Renal pelvis (tissue), 12 donors: ENCODE measurements at places on chromosomes 6 and 20. TPM values are rescaled to one million over a fixed set of nuclear protein-coding genes. Genes with fewer than 3 reads are reported as not detected.

DNA sequence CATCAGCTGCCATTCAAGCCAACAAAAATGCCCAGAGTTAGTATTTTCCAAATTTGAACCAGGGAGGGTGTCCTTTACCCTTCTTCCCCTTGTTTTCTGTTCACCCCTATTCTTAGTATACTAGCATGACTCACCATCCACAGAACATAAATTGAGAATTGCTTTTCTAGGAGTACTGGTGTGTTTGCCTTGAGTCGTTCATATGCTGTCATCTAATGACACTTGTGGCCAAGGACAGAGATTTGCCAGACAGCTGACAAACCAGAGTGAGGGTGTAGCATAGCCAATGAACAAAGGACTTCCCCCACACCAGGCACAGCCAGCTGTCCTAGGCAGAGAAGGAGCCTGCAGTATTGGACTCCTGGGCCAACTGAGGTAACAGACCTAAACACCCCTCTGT lies 62.2 kb downstream of the FILIP1 start:
- no peak for DNase-seq

GRCh38 chr6:2099870-2100269 lies 145.5 kb downstream of the GMDS start:
- DNase-seq, result no peak

DNA sequence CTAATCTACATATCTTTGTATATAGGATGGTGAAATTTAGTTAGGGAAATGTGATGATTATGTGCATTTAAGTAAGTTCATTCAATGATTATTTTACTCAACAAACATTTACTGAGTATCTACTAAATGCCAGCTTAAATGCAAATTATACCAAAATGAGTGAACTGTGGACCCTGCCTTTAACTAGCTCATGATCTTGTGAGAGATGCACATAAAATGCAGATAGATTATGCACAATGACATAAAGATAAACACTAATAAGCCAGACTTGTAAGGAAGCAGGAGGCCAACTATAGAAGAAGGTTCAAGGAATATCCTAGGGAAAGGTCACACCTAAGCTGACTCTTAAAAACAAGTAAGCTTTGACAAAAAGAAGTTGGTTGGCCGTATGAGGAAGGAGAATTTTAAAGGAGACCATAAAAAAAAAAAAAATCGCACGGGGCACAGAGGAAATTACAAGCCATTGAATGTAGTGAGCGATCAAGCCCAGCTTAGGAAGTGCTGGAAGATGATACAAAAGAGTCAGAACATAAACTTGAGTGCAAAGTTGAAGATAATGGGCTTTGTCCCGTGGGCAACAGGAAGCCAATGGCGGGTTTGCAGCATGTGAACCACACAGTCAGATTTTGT lies 107.9 kb downstream of the NRSN1 start:
- no peak for DNase-seq

DNA sequence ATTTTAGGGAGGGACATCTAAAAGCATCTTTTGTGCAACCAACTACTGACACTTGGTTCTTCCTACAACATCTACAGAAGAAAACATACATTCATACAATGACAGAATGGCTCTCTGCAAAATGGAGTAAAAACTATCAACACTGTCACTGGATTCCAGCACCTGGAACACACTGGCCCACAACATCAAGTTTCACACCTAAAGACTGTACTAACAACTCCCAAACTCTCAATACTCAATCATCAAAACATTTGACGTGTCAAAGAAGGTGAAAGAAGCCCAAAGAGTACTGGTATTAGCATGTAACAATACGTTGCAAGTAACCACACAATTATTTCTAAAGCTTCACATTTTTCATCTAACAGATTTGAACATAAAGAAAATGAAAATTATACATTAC lies 2.1 kb downstream of the CPNE1 start:
- no peak for DNase-seq

- DNase-seq, result no peak
Measured at GRCh38 chr20:37528446-37529213, 954 bp upstream of the BLCAP start.

- no peak for DNase-seq
Measured at GRCh38 chr20:5947276-5947675, 3.1 kb downstream of the TRMT6 start.

The FAM83C gene
- polyA plus RNA-seq, result 0.03 TPM

DNA sequence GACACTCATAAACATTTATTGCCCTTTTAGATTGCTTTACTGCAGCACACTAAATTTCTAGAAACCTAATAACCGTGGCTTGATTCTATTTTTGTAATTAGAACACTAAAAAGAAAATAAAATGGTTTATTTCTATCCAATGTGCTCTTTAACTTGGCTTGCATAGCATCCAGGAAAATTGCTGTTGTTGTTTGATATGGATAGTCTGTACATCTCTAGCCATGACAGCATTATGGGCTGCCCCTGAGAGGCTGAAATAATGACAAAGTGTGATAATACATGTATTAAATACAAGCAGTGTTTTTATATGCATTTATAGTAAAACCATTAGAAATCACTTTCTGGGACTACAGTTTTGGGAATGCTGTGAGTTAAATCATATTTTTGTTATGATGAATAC lies 472.5 kb downstream of the EPM2A start:
- DNase-seq, result no peak

GRCh38 chr6:34018961-34019606 lies 126.8 kb downstream of the GRM4 start:
- no peak for DNase-seq

DNA sequence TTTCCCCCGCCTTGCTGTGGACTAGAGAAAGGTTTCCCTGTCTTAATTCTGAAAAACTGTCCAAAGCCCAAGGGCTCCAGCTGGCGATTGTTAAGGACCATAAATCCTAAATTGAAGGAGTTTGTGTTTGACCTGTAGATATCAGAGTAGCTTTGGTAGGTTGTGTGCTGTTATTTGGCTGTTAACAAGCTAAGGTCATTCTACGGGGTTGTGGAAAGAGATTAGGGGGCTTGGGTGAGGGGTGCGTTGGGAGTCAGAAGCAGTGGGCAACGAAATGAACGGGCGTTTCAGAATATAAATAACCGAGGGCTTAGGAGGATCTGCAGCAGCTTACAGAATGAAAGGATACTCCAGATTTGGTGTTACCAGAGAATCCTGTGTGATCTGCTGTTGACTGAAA lies 32.6 kb upstream of the BTN3A2 start:
- DNase-seq, result no peak

GRCh38 chr20:51174536-51174935 lies 151.6 kb upstream of the KCNG1 start:
- no peak for DNase-seq

DNA sequence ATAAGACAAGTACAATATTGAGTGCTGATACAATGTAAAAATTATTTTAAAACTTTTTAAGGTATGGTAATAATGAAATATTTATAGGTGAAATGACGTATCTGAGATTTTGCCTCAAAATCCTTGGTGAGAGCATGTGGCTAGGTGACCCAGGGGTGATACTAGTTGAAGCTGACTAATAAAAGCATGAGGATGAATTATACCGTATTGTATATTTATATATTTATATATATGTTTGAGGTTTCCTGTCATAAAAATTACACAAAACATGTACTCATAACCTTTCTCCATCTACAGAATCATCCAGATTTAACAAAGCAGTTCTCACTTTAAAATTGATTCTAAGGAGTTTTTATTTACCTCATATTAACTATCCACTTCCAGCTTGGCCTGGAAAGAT lies 358.1 kb downstream of the CDKAL1 start:
- no peak for DNase-seq

The SIRPB2 gene
- 1.0 TPM for polyA plus RNA-seq

The PHF20 gene
- 32.2 TPM for polyA plus RNA-seq

The C6orf58 gene
- 1.3 TPM for polyA plus RNA-seq

The TCF21 gene
- 181 TPM for polyA plus RNA-seq

- DNase-seq, result no peak
Measured at GRCh38 chr20:46955601-46956556, 61.2 kb downstream of the EYA2 start.

DNA sequence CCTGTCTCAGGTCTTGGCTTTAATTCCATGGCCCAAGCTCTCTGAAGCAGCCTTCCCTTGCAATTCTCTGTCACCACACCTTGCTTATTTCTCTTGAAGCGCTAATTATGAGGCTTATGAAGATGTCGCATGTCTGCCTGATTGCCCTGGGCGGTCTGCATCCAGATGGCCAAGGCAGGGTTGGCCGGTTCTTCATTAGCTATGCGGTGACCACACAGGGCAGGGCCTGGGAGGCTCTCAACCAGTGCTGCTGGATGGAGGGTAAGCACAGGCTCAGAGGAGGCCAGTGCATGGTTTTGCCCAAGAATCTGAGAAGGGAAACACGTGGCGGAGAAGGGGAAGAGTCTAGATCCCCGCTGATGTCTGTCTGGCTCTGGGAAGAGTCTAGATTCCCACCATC lies 528.7 kb downstream of the CDH26 start:
- DNase-seq, result no peak

DNA sequence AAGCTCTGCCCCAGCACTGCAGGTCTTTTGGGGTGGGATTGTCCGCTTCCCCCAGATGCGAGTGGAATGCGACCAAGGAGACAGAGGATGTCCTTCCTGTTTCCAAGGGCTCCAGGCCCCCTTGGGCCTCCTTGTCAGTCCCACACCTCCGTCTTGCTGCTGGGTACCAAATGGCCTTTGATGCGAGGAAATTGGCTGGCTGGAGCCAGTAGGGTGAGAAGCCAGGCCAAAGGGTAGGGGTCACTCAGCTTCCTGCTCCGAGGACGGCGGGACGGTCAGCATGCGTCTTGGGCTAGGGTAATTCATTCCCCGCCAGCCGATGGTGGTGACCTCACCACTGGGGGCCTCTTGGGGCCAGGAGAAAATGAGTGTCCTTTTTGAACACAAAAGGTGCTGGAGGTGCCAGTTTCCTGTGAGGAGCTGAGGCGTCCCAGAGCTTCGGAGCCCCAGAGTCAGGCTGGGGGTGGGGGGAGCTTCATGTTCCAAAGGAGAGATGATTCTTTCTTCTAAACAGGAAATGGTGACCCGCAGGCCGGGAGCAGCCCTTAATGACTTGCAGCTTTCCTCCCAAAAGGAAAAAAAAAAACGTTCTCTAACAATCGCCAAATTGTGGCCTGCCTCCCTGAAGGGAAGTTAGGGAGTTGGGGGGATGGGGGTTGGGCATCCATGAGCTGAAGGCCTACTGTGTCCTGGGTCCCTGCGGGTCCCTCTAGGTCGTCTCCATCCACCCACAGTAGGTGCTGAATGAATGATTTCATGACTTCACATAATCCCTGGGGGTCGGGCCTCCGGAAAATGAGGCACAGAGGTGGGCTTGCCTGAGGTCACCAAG lies 6.7 kb downstream of the SNAI1 start:
- DNase-seq, result peak; percentile 72

DNA sequence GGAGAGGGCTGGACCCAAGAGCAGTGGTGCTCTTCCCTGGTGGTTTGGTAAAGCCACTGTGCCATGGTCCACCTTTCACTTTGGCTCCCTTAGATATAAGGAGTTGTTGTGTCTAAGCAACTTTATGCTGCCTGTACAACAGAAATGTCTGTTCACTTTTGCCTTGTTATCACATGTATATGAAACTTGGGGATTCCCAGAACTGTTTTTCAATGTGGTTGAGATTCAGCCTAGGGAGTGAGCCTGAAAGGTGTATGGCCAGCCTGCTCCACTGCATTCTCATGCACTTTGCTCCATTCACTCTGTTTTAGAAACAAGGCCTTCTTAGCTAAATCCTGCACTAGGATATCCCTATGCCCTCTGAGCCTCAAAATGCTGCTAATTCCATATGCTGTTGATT lies 234.5 kb upstream of the THEMIS start:
- DNase-seq, result no peak

GRCh38 chr6:88780714-88781389 lies 182.6 kb downstream of the RNGTT start:
- peak; percentile 43 for DNase-seq

GRCh38 chr6:42989923-42990322 lies 5.6 kb downstream of the PPP2R5D start:
- no peak for DNase-seq

DNA sequence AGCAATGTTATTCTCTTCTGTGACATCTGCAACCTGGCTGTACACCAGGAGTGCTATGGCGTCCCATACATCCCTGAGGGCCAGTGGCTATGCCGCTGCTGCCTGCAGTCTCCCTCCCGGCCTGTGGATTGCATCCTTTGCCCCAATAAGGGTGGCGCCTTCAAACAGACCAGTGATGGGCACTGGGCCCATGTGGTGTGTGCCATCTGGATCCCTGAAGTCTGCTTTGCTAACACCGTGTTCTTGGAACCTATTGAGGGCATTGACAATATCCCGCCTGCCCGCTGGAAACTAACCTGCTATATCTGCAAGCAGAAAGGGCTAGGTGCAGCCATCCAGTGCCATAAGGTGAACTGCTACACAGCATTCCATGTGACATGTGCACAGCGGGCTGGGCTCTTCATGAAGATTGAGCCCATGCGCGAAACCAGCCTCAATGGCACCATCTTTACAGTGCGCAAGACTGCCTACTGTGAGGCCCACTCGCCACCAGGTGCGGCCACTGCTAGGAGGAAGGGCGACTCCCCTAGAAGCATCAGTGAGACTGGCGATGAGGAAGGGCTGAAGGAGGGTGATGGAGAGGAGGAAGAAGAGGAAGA lies 4.6 kb downstream of the BRPF3 start:
- no peak for DNase-seq

The ESR1 gene
- 2.2 TPM for polyA plus RNA-seq

DNA sequence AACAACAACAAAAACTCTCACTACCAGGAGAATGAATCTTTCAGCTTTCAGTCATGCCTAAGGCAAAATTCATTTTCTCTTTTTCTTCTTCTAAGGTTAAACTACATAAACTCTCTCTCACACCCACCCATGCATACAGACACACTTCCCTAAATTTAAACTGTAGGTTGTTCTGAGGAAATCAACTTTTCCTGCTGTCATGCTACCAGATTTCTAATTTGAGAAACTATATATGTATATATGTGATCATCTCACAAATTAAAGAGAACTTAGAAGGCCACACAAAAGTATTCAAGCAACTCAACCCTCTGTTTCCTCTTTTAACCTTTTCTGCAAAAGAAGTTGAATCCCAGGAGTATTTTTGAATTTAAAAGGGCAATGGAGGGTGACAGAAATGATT lies 532.5 kb downstream of the KIF16B start:
- DNase-seq, result no peak

- no peak for DNase-seq
Measured at GRCh38 chr20:40582531-40582930, 106.5 kb downstream of the MAFB start.

The MUC22 gene
- not detected for polyA plus RNA-seq

DNA sequence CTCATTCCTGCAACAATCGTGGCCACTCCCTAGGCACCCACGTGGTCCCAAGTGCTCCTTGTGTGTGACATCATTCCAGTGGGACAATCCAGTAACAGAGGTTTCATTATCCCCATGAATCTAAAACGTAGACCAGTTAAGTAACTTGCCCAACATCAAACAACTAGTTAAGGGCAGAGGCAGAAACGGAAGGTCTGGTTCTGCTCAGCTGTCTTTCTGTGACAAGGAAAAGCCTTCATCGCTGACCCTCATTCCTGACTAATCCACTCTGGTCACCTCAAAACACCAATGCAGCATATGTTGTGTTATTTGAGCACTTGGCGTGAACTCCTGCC lies 261.4 kb upstream of the JARID2 start:
- peak; percentile 52 for DNase-seq

- DNase-seq, result no peak
Measured at GRCh38 chr6:115310156-115310555, 750.5 kb downstream of the FRK start.
